Hematopoietic multipotent progenitor cell treated with erythropoietin and hydrocortisone succinate and interleukin-3 and kit ligand, for 17 days (in vitro differentiated cells): ENCODE measurements at places on chromosomes 2 and 18.

DNA sequence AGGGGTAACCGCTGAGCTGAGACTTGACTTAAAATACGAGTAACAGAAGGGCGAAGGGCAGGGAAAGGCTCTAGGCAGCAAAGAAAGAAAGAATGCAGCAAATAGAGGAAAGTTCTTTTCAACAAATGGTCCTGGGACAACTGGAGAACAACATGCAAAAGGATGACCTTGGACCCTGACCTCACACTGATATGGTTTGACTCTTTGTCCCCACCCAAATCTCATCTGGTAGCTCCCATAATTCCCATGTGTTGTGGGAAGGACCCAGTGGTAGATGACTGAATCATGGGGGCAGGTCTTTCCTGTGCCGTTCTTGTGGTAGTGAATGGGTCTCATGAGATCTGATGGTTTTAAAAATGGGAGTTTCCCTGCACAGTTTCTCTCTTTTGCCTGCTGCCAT, 33.9 kb downstream of the ST3GAL5 start:
- no peak for DNase-seq

GRCh38 chr2:165185633-165186032, 18.2 kb downstream of the SCN3A start:
- no peak for DNase-seq

GRCh38 chr2:96262306-96262705, 3.5 kb downstream of the TMEM127 start:
- no peak for DNase-seq

DNA sequence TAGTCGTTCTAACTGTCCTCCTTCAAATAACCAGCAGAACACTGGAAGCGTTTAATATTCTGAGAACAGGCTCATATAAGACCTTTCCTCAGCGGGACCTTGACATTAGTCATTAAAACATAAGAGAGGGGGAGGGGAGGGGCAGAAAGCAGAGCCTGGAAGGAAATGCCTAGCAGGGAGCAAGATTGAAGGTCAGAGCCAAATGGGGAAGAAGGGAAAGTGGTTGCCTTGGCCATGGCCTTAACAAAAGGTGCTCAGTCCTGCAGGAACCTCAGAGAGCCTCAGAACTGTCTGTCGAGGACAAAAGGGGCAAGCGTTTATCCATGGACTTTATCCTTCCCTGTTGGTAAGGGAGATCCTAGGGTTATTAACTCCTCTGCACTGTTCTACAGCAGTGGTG, 856 bp upstream of the PLA2R1 start:
- no peak for DNase-seq

- no peak for DNase-seq
Observed at GRCh38 chr2:27854229-27854862, 35.8 kb downstream of the RBKS start.

GRCh38 chr18:77374446-77374805, 124.8 kb downstream of the GALR1 start:
- no peak for DNase-seq

DNA sequence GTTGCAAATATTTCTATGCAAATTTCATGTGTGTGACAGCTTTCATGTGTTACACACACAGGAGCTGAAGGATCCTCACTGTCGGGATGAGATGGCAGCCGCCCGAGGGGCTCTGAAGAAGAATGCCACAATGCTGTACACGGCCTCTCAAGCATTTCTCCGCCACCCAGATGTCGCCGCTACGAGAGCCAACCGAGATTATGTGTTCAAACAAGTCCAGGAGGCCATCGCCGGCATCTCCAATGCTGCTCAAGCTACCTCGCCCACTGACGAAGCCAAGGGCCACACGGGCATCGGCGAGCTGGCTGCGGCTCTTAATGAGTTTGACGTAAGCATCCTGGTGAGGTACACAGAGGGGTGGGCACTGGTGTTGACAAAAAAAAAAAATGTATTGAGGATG, 361.2 kb downstream of the CTNNA2 start:
- no peak for DNase-seq

DNA sequence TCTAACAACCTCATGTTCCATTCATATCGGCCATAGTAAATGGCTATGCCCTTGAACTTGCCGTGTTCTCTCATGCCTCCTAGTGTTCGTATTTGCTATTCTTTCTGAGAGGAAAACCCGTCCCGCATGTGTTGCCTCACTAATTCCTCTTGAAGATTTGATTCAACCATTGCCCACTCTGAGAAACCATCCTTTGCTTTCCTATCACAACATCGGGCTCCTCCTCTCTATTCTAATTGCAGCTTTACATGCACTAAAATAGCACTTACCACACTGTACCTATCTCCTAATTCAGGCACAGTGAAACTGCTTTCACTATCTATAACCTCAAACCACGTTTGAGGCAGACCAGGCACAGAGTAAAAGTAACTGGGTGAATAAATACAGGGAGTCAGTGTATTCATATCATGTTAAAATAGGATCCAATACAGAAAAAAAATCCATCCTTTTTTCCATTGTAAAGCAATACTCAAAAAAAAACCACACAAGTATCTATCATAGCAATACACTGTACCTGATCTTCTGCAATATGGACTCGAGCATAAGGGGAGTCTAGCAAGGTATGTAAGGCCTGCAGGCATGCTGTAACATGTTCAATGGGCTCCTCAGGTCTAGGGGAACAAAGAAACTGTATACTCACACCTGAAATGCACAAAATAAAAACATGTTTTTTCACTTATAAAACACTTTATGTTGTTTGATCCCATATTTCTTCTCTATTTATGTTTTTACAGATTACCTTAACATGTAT, 39.0 kb upstream of the STRN start:
- DNase-seq, result peak; percentile 61

- no peak for DNase-seq
Observed at GRCh38 chr2:182496596-182496995, 69.8 kb upstream of the PDE1A start.

DNA sequence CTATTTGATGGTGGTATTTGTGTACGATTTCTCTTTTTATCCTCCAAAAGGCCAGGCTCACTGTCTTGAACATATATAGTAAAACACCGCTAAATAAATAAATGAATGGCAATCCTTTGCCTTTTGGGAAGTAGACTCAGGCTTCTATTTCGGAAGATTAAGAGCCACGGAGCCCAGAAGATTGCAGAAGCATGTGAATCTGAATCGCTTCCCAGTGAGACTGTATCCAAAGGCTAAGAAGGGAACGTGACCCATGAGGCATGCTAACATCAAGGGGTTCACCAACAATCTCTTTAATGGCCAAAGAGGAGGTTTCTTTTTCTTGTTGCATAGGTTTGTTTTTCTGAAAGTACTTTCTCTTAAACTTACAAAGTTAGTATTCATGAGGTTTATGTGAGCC, 70.0 kb upstream of the DNMT3A start:
- no peak for DNase-seq

- DNase-seq, result no peak
Observed at GRCh38 chr2:230124757-230125431, 56.2 kb upstream of the SLC16A14 start.

- no peak for DNase-seq
Observed at GRCh38 chr2:228655331-228655730, 473.8 kb upstream of the SPHKAP start.

DNA sequence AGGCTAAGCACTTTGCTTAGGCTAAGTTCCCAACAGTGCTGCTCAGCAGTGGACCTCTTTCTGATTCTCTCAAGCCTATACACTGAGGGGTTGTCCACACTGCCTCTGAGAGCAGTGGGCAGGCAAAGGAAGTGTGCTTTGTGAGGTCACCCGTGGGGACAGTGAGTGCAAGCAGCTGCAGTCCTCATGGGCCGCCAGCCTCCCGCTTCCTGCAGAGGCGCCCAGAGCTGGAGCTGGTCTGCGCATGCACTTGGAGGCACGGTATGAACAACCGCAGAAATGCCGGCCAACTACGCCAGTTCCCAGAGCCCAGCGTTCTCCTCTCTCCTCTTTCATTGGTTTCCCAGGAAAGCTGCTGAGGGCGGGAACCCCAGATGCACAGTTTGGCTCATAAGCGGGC, 149.5 kb upstream of the DLX2 start:
- DNase-seq, result no peak

GRCh38 chr2:238466243-238466756, 39.6 kb downstream of the ASB1 start:
- DNase-seq, result no peak

DNA sequence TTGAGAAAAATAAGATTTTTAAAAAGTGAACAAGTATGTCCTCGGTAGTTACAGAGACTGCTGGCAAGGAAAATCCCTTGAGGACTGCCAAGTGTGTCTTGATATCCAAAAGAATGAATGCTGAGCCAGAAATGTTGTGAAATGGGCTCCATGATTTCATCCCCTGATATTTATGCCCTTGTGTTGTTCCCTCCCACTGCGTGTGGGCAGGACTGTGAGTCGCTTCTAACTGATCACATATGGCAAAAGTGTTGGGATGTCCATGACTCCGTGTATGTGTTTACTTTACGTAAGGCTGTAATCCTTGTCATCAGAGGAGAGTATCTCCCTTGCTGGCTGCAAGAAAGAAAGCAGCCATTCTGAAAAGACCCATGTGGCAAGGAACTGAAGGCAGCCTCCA, 285.1 kb downstream of the SS18 start:
- DNase-seq, result no peak

DNA sequence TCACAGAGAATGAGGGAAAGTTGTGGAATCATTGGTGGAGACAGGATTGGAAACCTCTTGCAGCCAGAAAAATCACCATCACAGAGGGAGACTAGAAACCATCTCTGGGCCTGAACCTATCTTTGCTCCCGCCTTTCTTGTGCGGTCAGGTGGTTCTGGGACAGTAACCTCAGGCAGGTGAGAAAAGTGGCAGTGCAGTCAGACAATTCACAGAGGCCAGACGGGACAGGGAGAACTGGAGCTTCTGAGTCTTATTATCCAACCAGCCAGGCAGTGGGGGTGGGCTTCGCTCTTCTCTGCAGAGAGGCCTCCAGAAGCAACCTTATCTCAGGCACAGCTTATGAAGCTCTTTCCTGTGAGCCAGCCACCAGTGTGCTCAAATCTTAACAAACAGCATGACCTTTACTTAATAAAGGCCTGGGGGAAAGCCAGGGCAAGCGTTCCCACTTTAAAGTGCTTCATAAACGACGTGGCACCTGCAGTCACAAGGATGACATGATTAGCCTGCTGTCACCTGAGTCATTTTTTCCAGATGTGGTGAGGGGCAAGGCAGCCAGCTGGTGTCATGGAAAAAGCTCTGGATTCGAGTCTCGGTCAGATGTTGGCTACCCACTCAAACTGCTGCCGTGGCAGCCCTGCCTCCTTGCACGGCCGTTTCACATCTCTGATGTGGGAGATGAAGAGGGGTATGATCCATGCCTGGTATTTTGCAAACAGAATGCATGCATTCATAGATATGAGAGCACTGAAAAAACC, 109.7 kb downstream of the B3GNT2 start:
- no peak for DNase-seq

DNA sequence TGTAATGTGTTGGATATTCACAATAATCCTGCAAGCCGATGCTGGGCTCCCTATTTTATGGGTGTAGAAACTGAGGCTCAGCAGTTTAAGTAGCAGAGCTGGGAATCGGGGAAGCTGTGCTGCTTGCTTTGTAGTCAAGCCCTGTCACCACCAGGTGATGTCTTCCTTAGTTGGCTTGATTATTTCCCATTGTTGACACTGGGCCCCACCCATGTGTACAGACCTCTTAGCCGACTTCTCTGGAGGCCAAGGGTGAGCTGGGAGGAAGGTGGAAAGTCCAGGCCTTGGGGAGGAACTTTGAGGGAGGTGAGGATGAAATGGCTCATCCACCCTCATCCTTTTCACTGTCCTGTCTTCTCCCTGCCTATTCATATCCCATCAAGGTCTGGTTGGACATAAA, 60.0 kb downstream of the CAPN13 start:
- no peak for DNase-seq

- DNase-seq, result no peak
Observed at GRCh38 chr2:1642066-1642861, 102.1 kb downstream of the PXDN start.

DNA sequence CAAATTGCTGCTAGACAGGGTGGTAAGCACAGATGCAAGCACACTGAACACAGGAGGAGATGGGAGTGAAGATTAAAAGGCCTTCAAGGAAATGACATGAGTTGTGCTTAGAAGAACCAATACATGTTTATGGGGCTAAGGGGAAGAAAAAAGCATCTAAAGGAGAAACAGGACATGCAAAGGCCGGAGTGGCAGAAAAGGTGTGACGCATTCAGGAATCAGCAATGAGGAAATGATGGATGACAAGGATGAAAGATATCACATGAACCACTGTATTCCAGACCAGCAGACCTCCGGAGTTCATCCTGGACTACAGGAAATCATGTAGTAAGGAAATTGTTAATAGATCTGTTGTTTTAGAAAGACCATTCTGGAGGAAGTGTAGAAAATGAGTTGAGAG, 42.8 kb downstream of the PPP4R1 start:
- DNase-seq, result no peak
